ENCODE measurements at places on chromosomes 5 and 9.

GRCh38 chr9:116196806-116197205 lies 43.2 kb downstream of the PAPPA start:
- DNase-seq, result no peak

DNA sequence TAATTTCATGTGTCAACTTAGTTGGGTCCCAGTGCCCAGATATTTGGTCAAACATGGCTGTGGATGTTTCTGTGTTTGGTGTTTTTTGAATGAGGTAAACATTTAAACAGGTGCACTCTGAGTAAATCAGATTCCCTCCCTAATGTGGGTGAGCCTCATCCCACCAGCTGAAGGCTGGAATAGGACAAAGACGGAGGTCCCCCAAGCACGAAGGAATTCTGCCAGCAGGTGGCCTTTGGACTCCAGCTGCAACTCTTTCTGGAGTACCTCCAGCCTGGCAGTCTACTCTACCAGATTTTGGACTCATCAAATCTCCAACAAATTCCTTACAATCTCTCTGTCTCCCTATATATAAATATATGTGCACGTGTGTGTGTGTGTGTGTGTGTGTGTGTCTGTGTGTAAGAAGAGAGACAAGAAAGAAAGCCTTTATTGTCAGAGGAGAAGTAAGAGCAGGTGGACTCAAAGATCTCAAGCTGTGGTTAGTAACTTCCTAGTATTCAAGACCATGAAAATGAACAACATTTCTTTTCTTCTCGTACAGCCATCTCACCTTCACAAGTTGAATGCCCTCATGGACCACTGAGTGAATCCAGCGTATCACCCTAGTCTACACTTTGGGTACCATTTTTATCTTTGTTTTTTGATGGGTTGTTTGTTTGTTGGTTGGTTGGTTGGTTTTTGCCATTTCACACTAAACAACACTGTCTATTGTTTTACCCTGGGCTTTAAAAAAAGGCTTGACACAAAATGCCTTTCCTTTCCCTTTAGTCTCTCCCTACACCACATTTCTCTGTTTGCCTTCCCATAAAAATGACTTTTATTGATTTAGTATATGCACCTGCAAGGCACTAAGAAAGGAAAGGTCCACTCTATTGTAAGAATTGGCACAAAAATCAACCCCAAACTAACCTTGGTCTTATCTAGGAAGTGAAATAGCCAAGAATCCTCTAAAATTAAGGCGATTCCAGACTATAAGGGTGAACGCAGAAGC lies 118.7 kb downstream of the TENT4A start:
- DNase-seq, result no peak

DNA sequence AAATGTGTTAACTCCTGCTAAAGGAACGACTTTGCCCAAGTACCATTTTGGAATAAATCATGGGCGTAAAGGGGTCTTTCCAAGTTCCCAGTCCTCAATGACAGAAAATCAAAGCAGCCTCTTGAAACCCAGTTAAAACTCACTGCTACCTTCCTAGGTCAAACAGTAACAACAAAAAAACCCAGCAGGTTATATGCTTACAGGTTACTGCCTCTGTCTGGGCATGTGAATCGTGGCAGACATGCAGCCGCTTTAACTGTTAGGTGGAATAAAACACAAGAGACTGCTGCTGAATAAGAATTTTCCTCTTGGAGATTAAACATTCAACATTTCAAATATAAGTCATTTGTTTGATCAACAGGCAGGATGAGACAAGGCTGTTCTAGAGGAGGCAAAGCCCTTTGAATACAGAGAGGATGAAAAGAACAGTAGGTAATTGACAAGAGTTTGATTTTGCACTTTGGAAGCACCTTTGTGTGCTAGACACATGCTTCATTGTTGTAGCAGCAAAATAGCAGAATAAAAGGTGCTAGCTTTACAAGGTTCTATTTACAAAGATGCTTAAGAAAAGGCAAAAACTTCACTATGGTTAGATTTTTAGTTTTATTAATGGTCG lies 319.4 kb downstream of the NDUFS4 start:
- DNase-seq, result no peak

GRCh38 chr5:66969963-66970362 lies 226.6 kb downstream of the CD180 start:
- no peak for DNase-seq

- DNase-seq, result peak; percentile 82
Measured at GRCh38 chr5:58460732-58461286, 923 bp upstream of the PLK2 start.

- no peak for DNase-seq
Measured at GRCh38 chr5:8517456-8517855, 648.5 kb downstream of the MTRR start.

DNA sequence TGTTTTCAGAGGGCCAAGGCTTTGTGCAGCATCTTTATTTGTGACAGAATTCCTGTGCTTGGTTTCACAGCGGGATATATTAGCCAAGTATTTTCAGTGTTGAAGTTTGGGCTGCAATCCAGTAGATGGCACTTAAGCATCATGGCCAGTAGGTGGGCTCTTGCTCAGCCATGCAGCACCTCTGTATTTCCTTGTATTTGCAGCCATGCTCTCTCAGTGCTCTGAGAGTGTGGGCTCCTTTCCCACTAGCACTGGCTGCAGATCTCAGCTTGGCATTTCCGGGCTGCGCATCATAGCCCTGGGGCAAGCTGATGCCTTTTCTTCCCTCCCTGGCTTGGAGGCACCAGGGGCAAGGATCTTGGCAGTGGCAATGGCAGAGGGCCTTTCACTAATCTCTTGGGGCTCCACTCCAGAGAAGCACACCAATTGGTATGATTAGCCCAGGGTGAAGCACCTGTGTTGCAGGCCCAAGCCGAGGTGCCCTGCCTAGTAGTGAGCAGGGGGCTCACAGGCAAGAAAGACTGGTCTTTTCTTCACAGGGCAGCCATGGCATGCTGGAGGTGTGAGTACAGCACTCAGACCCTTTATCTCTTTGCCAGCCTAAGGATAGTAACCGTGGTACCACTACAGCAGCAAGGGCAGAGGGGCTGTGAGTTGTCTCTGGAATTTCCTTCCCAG lies 48.3 kb downstream of the SLCO6A1 start:
- no peak for DNase-seq

GRCh38 chr9:89748021-89748670 lies 143.3 kb downstream of the GADD45G start:
- DNase-seq, result no peak

DNA sequence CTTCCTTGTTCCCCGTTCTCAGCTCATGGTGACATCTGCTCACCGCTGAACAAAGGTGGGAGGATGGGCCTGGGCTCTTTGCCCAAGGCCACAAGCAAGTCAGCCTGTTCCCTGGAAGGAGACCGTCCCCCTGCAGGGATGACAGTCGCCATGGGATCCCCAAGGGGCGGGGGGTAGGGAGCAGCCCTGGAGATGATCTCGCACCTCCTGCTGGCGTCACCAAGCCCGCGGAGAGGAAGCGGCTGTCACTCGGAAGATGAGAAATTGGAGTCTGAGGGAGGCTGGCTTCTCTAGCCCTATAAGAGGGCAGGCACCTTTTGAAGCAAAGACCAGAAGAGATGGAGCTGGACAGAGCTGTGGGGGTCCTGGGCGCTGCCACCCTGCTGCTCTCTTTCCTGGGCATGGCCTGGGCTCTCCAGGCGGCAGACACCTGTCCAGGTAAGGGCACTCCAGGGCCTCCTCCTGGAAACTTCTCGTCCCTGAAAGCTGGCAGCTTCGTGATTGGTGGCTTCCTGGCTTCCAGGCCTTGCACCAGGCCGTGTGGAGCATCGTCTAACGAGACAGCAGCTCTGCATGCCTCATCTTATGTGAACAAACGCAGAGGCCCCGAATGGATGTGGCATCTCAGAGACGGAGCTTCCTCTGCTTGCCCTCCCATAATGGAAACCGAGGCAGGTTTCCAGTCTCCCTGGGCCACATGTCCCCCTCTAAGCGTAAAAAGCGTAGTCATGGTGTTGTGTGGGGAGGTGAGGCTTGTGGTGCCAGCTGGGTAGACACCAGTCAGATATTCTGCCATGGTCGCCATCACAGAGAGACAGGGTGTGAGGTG lies at the start of gene FCN2:
FCN2 (plus strand) TSS at position 327 of the 829 bp plus-strand sequence; CDS start at position 339, 12 bp downstream.
- no peak for DNase-seq
